ENCODE measurements at places on chromosomes 1 and 21.

- no peak for DNase-seq
Observed at GRCh38 chr1:87000460-87000859, 86.0 kb downstream of the HS2ST1 start.

DNA sequence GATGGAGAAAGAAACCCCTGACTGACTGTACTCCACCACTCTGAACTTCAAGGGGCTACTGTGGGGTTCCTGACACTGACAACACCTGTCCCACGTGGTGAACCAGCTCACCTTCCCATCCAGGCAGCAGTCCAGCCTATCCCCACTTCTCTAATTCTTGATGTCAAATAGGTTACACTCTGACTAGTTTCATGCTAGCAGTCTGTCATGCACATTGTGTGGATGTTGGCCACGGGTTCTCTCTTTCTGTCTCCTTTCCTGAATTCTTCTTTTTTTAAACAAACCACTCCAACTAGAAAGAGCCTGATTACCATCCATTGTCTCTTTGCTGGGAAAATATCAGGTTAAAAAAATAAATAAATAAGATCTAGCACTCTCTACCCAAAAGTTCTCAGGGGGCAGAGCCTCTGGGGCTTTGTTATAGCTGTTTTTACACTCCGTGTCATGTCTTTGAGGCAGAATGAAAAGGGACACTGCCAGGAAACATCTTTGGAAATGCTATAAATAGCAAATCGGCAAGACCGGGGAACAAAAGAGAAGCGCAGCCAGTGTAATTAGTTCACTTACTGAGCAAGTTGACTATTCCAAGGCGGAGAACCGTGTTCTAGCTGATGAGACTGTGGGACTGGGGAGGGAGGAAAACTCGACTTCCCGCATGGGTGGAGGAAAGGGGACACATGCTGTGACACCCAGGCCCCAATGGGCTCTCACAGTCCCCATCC, 356.1 kb downstream of the OMA1 start:
- DNase-seq = no peak

DNA sequence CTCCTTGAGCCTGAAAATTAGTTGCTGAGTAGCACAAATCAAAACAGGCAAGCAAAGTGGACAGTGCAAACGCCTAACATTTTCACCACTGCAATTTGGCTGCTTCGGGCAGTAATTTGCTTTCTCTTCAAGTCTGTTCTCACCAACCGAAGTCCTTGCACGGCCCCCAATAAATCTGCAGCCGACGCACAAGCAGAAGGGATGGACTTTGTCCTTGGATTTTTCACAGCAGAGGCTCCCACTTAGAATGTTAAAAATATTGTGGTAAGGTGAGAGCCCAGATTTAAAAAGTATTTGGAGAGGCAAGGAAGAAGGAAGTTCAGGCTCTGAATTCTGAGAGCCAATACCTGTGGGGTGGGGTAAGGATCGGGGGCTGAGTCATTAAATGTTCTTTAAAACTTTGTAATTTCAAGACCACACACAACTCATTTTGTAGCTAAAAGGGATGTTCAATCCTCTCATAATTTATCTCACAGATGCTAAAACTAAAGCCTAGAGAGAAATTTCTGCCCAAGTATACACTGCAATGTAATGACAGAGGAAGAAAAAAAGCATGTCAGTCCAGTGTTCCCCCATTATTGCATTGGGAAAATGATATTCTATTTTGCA, 6.2 kb downstream of the CD247 start:
- no peak for DNase-seq

GRCh38 chr1:168441745-168442144, 102.1 kb downstream of the XCL2 start:
- DNase-seq = no peak

DNA sequence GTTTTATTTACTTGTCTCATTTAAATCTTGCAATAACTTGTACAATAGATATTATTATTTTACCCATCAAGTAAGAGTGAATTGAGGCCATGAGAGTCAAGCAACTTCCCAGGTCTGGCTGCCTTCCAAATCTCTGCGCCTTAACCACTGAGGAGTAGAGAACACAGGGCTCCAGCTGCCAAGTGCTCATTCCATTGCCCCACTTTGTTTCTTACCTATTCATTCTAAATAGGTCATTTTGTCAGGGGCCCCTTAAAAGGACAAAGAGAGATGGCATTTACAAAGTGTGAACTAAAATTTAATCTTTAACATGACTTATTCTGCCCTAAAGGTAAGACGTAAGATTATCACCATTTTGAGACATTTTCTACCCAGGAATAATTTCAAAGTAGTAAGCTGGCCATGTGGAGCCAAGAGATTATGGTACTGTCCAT, 3.5 kb downstream of the PPP1R15B start:
- peak; percentile 34 for DNase-seq

GRCh38 chr1:165840423-165840822, 13.0 kb downstream of the UCK2 start:
- DNase-seq = no peak

- no peak for DNase-seq
Observed at GRCh38 chr1:91601554-91602376, 101.1 kb downstream of the CDC7 start.

GRCh38 chr1:85484264-85484663, 19.3 kb upstream of the DDAH1 start:
- DNase-seq = no peak

DNA sequence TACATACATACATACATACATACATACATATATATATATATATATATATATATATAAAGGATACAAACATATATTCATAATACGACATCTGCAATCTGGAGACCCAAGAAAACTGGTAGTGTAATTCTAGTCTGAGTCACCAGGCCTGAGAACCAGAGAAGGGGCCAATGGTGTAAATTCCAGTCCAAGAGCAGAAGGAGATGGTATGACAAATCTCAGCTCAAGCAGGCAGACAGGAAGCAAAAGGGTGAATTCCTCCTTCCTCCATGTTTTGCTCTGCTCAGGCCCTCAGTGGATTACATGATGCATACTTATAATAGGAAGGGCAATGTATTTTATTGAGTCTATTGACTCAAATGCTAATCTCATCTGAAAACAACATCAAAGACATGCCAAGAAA, 1060.4 kb upstream of the TMPRSS15 start:
- DNase-seq = no peak

- no peak for DNase-seq
Observed at GRCh38 chr1:63746129-63746864, 27.5 kb upstream of the ROR1 start.

DNA sequence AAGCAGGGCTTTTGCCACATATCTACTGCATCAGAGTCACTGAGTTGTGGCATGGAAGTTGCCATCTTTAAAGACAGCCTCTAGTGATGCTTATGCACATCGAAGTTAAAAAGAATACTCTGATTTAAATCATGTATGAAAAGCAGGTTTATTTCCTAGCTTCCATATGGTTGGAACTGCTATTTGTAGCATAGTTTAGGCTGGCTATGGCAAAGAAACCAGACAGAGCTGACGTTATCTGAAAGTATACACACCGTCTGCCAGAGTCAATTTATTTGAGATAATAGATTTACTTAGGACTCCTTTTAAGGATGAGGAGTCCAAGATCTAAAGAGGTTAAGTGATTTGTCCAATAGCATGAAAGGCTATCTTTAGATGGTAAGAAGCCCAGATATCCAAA, 536.9 kb upstream of the ADGRL4 start:
- no peak for DNase-seq

- no peak for DNase-seq
Observed at GRCh38 chr1:246020211-246020954, 486.7 kb downstream of the SMYD3 start.

GRCh38 chr1:182226618-182227017, 165.0 kb downstream of the GLUL start:
- no peak for DNase-seq

DNA sequence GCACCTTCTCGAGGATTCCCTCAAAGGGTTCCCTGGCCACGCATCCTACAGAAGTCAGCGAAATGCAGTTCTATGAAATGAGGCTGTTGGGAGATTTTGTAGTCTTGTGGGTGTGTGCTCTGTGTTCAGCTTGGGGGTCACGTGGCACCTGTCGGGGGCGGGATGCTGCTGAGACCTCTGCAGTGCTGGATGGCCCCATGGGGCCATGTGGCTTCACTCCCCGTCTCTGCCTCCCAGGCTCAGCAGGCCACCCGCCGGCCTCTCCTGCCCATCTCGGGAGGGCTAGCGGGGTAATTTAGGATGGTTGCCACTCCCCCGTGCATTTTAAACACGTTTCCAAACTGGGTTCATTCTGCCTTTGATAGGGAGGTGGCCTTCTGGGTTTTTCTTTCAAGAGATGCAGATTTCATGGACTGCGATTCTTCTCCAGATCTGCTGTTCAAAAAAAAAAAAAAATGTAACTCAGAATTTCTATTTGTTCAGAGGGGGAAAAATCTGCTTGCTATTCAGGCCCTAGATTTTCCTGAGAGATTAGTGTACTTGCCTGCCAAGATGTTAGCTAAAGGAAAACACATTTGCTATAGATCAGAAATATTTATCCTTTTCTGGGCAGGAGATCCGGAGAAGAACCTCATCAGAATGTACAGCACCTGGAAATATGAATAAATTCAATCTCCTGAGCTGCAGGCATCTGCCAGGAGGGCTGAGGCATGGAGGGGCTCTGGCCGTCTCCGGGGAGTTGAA, 277.2 kb upstream of the VAMP3 start:
- no peak for DNase-seq

GRCh38 chr1:39698568-39698967, 7.3 kb upstream of the HPCAL4 start:
- no peak for DNase-seq

GRCh38 chr21:45152265-45152746, 77.9 kb downstream of the ADARB1 start:
- peak; percentile 78 for DNase-seq

DNA sequence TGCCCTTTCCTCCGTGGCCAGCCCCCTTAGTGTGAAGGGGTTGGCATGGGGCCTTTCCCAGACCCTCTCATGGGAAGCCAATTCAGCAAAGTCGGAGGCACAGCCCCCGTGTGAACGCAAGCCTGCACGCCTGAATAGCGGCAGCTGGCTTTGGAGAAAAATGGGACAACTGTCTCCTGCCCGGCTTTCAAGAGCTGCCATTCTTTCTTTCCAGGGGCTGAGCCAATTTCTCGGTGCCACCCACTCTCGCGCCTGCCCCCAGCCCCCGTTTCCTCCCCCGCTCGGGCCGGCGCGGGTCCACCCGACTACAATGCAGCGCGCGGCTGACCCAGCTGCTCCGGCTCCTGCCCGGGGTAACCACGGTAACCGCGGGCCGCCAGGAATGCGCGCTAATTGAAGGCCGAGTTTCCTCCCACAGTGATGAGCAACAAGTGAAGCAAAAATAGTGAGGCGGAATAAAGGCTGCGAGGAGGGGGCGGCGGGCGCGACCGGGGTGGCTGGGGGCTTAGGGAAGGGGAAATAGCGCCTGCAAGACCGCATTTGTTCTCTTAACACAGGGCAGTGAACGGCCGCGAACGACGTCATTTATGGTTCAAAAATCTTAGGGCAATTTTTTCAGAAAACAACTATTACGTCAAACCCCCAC, 27.8 kb downstream of the ILDR2 start:
- DNase-seq = no peak

DNA sequence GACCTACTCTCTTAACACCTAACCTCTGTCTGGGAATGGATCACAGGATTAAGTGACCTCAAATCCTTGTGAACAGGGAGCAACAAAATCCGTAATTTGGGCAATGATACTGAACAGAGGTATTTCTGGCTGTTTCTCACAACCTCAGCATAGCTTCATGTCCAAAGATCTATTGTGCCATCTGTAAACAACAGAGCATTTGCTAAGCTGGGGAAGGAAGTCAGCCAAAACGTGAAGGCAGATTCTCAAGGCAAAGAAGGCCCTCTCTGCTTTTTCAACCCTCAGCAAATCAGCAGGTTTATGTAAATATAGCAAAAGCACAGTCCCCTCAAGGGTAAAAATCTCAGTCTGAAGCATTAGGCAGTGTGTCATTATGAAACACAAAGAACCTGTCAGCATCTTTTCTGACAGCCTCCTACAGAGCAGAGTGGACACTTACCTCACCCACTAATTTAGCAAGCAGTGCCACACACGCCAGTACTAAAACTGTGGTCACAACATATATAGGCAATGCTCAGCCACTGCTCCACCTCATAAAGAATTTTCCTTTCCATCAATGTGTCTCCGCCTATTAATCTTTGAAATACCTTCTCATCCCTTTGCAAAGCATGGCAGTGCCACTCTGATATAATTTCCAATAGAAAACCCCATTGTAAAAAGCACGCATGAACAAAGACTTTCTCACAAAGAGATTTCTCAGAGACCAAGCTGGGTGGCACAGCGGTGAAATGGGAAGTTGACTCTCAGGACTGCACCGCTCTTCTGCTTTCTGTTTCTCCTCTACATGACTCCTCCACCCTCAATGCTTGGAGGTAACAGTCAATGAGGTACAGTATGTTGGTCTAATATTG, 188.0 kb downstream of the RERE start:
- DNase-seq = peak; percentile 64

- no peak for DNase-seq
Observed at GRCh38 chr1:43582162-43582566, 51.5 kb downstream of the PTPRF start.

- DNase-seq = no peak
Observed at GRCh38 chr1:186518395-186518794, 57.5 kb upstream of the PDC start.

GRCh38 chr1:24069817-24070216, 42.1 kb downstream of the MYOM3 start:
- no peak for DNase-seq

GRCh38 chr1:208136459-208137182, 107.6 kb downstream of the PLXNA2 start:
- DNase-seq = no peak

DNA sequence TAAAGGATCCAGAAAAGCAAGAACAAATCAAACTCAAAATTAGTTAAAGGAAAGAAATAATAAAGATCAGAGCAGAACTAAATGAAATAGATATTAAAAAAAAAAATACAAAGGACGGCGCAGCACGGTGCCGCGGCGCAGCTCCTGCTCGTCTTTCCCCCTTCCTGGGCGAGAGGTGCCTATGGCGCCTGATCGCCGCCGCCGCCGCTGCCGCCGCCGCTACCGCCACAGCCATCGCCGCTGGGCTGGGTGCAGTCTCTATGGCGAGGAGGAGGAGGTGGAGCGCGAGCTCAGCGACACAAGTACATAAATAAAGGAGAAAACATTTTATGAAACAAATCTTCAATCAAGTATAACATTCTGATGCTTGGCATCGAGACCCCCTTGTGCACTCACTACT, 77.6 kb upstream of the VANGL1 start:
- no peak for DNase-seq

GRCh38 chr1:233412812-233413211, 85.3 kb downstream of the MAP3K21 start:
- DNase-seq = no peak

GRCh38 chr1:104760017-104760416, 1010.3 kb downstream of the AMY1C start:
- no peak for DNase-seq

- DNase-seq = no peak
Observed at GRCh38 chr1:23979387-23979880, 693 bp downstream of the SRSF10 start.

- DNase-seq = no peak
Observed at GRCh38 chr1:183582021-183582713, 8.1 kb downstream of the NCF2 start.

DNA sequence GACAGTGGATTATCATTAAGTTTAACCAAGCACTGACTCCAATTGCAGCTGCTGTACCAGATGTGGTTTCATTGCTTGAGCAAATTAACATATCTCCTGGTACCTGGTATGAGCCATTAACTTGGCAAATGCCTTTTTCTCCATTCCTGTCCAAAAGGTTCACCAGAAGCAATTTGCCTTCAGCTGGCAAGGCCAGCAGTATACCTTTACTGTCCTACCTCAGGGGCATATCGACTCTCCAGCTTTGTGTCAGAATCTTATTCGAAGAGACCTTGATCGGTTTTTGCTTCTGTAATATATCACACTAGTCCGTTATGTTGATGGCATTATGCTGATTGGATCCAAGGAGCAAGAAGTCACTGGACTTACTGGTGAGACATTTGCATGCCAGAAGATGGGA, 9.5 kb upstream of the GTF2B start:
- no peak for DNase-seq
